ENCODE measurements at places on chromosomes 4 and X. TPM values are rescaled to one million over a fixed set of nuclear protein-coding genes. Genes with fewer than 3 reads are reported as not detected.

DNA sequence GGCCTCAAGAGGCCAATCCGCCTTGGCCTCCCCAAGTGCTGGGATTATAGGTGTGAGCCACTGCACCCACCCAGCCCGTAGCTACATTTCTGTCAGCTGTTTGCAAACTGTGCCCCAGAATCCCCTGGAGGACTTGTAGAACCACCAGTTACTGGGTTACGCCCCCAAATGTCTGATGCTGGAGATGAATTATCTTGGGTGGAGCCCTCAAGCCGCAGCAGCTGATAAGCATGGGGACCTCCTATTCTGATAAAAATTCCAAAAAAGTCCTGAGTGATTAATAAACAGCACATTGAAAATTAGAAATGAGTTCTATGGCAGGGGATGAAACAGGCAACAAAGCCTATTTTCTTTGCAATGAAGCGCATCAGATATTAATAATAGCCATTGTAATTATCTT, 105.0 kb downstream of the PTTG2 start:
- no peaks in the 10 kb centered on the region for H3K4me1 ChIP-seq
- no peaks in the 10 kb centered on the region for H3K27me3 ChIP-seq
- no peak overlapping the region for H3K4me3 ChIP-seq
- no peak overlapping the region for H3K27ac ChIP-seq

DNA sequence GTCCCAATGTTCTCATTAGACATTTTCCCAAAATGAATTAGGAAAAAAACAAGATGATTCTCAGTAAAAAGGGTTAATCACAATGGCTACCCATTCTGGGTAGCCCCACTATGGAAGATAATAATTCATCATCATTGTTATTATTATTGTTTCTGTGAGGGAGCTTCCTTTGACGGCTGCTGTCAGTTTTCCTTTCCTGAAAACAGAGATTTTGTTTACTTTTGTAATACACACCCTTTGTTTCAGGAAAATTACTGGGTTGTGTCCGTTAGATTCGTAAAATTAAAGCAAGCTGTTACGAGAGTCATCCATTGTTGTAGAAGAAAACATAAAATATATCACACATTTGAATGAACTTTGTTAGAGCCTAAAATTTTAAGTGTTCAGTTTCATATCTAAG, 192.9 kb upstream of the ANKRD50 start:
- no peaks in the 10 kb centered on the region for H3K4me1 ChIP-seq
- no peak overlapping the region for H3K4me3 ChIP-seq
- no peak overlapping the region for H3K27ac ChIP-seq
- no peaks in the 10 kb centered on the region for H3K36me3 ChIP-seq
- H3K27me3 ChIP-seq = no peaks in the 10 kb centered on the region

- no peak overlapping the region for H3K4me3 ChIP-seq
- H3K27ac ChIP-seq = no peak overlapping the region
- H3K4me1 ChIP-seq = no peaks in the 10 kb centered on the region
- no peak for DNase-seq
These were observed 101.1 kb downstream of the AREG start for GRCh38 chr4:74546057-74546456.

DNA sequence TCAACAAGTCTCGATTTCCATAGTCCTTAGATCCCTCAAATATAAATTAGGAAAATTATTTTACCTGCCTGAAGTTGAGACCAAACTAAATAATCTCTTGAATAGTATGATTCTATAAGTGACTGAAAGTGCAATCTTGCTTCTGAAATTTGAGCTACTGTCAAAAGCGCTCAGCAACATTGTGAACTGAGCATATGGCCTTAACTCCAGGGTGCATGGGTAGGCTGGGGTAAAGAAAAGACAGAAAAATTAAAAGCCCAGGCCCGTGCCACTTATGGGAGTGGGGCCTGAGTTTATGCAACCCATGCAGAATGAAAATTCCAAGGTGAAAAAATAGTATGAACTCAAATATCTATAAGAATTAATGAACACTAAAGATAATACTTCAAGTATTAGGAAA, 9.8 kb downstream of the PGRMC2 start:
- DNase-seq = no peak
- no peak overlapping the region for H3K4me3 ChIP-seq
- H3K27me3 ChIP-seq = no peaks in the 10 kb centered on the region
- peaks cover 4% of the 10 kb centered on the region for H3K4me1 ChIP-seq

DNA sequence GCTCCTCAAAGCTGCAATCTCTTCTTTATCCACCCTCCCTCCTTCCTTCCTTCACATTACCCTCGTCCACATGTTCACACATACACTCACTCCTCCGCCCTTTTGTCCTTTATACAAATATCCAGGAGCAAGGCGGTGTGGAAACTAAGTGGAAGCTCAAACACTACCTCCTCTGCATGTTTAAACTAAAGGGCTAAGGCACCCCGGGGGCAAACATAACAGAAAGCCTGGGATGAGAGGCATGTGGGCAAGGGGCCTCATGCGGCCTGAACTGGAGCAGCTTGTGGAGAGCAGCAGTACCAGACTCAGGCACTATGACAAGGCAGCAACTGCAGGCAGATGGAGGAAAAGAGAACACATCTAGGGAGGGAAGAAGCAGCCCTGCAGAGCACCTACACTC, 9.5 kb downstream of the MAB21L2 start:
- DNase-seq = no peak
- no peaks in the 10 kb centered on the region for H3K4me1 ChIP-seq
- peaks cover 4% of the 10 kb centered on the region for H3K36me3 ChIP-seq
- no peak overlapping the region for H3K4me3 ChIP-seq
- no peak overlapping the region for H3K27ac ChIP-seq

Gene CXCL3
- 9.7 TPM for total RNA-seq

- no peaks in the 10 kb centered on the region for H3K27me3 ChIP-seq
- no peaks in the 10 kb centered on the region for H3K36me3 ChIP-seq
- no peaks in the 10 kb centered on the region for H3K4me1 ChIP-seq
- no peak for DNase-seq
- no peak overlapping the region for H3K27ac ChIP-seq
These were observed 795.3 kb upstream of the AADAT start for GRCh38 chr4:170884969-170885570.

Gene HS6ST2
- total RNA-seq = 0.87 TPM

Gene PAGE4
- not detected for total RNA-seq

GRCh38 chr4:156242390-156242789, 288.7 kb upstream of the CTSO start:
- H3K4me3 ChIP-seq = no peak overlapping the region
- no peak for DNase-seq
- H3K4me1 ChIP-seq = no peaks in the 10 kb centered on the region
- no peaks in the 10 kb centered on the region for H3K36me3 ChIP-seq
- H3K27ac ChIP-seq = no peak overlapping the region
- no peaks in the 10 kb centered on the region for H3K27me3 ChIP-seq

DNA sequence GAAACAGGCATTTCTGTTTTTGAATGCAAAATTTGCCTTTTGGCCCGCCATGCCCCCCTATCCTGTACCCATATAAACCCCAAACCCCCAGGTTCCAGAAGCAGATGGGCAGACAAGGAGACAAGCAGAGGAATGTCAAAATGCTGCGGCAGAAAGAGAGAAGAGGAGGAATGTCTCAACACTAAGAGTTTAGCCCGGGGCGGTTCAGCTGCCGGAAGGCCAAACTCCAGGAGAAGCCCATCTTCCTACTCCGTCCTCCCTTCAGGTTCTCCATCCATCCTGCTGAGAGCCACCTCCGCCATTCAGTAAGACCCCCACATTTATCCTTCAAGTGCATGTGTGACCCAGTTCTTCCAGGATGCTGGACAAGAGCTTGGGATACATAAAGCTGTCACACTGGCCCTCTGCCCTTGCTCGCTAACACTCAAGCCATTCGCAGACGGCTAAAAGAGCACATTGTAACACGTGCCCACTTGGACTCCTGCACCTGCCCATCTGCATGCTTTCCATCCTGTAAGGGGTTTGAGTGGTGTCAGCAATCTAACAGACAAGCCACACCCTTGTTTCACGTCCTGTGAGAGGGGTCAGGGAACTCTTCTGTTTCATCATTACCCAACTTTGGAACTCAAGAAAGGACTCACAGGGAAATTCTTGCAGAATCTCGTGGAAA, 31.3 kb downstream of the TLR10 start:
- H3K4me3 ChIP-seq = no peak overlapping the region
- no peaks in the 10 kb centered on the region for H3K4me1 ChIP-seq
- no peaks in the 10 kb centered on the region for H3K36me3 ChIP-seq
- no peak overlapping the region for H3K27ac ChIP-seq

DNA sequence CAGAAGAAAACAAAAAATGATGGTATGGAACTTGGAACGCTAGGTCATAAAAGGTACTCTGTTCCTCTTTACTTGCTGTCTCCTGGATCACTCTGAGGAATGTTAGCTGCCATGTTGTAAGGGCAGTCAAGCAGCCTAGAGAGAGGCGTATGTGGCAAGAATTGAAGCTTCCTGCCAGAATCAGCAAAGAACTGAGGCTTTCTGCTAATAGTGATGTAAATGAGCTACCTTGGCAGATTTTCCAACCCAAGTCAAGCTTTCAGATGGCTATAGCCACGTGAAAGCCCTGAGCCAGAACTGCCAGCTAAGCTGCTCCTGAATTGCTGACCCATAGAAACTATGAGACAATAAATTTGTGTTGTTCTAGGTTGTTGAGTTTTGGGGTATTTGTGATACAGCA, 38.7 kb downstream of the AASDH start:
- DNase-seq = no peak
- H3K4me1 ChIP-seq = no peaks in the 10 kb centered on the region
- no peak overlapping the region for H3K27ac ChIP-seq
- peaks cover 34% of the 10 kb centered on the region for H3K36me3 ChIP-seq
- no peaks in the 10 kb centered on the region for H3K27me3 ChIP-seq

DNA sequence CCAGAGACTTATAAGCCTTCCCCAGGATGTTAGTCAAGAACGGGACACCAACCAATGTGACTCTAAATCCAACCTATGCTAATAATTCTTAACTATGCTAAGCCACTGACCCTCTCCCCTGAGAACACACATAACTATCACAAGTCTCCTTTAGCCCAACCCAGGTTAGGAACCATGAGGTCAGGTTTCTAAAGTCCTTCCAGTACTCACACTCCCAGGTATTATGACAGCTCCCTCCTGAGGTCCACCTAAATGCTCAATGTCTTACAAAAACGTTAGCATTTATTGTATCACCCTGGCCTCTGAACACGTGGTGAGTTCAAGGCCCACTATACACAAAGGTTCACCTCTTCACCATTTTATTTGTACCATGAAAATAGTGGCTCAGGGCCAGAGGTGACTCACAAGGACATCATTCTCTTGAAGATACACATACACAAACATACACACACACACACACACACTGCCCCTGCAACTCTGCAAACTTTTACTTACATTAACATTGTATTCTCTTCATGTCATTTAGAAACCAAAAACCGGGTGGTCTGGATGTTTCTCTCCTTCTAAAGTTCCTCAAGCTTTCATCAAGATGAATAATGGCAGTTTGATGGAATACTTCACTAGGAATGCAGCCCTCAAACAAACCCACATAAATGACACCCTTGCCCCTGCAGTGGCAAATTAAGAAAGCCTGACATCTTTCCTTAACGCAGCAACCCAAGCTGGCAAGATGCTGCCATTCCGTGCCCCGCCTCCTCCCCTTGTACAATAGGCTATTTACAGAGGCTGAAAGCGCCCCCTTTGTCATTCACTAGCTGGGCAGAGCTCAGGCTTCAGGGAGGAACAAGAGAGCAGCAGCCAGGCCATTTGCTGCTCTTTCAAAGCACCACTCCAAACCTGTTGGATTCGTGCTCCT, 17.7 kb downstream of the ACSL1 start:
- H3K4me3 ChIP-seq = no peak overlapping the region
- H3K27ac ChIP-seq = no peak overlapping the region
- no peak for DNase-seq
- peaks cover 32% of the 10 kb centered on the region for H3K4me1 ChIP-seq
- H3K27me3 ChIP-seq = no peaks in the 10 kb centered on the region

DNA sequence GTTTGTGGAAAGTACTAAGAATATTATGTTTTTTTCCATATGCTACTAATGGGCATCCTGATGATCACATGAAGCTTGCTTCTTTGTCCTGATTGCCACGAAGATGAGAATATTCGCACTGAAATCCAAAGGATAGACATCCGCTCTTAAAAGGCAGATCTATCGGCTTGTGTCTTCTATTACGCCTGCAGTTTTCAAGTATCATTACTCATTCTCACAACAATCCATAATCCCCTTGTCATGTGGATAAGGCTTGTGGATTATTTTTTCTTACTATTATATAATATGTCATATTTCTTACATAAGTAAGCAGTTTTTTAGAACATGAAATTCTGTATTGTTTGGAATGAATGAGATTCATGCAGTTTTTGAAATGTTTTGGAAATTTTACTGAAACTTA, 62.8 kb downstream of the KCNIP4 start:
- H3K27me3 ChIP-seq = no peaks in the 10 kb centered on the region
- DNase-seq = no peak
- H3K36me3 ChIP-seq = no peaks in the 10 kb centered on the region
- no peaks in the 10 kb centered on the region for H3K4me1 ChIP-seq

GRCh38 chrX:130299279-130300009, 30.7 kb upstream of the ZNF280C start:
- H3K27me3 ChIP-seq = no peaks in the 10 kb centered on the region
- no peak overlapping the region for H3K27ac ChIP-seq
- DNase-seq = no peak

DNA sequence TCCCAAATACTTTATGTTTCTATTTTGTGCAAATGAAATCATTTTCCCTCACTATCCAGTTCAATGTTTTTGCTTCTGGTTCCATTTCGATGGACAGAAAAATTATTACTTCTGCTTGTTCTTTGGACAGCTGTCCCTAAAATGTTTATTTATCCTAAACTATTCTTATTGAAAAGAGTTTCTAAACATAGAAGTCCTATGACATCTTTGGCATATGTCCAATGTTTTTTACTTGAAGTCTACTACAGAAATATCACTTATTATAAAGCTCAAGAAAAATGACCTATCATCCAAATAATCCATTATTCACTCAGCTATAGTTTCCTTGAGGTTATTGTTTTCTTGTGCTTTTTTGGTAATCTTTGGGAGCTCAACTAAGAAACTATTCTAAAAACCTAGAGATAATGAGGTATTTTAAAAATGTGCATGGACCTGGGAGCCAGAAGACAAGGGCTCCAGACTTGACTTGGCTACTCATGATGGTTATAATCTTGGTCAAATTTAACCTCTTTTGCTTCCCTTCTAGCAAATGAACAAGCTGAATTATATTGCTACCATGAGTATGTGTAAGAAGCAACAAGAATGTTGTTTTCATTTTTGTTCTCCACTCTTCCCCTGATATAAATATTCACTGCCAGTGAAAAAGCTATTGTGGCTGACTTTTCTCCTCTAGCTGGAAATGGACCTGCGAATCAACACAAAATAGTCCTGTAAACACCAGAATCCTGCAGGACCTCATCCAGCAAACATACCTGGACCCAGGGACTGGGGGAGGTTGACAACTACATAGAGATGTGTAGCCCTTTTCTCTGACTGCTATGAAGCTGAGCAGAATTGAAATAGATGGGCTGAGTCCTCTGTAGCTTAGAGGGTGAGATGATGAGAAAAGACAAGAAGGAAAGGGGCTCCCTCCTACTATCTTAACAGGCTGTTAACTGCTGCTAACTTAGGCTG, 137.4 kb downstream of the FRYL start:
- DNase-seq = no peak
- H3K36me3 ChIP-seq = no peaks in the 10 kb centered on the region
- no peak overlapping the region for H3K4me3 ChIP-seq
- H3K27me3 ChIP-seq = no peaks in the 10 kb centered on the region
- peak overlapping the region; percentile 19 for H3K27ac ChIP-seq

Gene ARX
- total RNA-seq = not detected

Gene TBC1D1
- 61.9 TPM for total RNA-seq

Gene ABCG2
- 21.7 TPM for total RNA-seq
